ENCODE measurements at places on chromosomes 7 and 10.

- DNase-seq, result peak; percentile 49
Measured at GRCh38 chr10:122565766-122566206, 5.2 kb downstream of the DMBT1 start.

GRCh38 chr10:100184426-100184825 lies 1.4 kb downstream of the ERLIN1 start:
- DNase-seq, result no peak

- DNase-seq, result no peak
Measured at GRCh38 chr10:65845916-65846315, 1079.9 kb upstream of the LRRTM3 start.

- DNase-seq, result no peak
Measured at GRCh38 chr10:88926566-88927415, 25.8 kb downstream of the ACTA2 start.

GRCh38 chr10:8581521-8582225 lies 527.2 kb downstream of the GATA3 start:
- DNase-seq, result no peak

DNA sequence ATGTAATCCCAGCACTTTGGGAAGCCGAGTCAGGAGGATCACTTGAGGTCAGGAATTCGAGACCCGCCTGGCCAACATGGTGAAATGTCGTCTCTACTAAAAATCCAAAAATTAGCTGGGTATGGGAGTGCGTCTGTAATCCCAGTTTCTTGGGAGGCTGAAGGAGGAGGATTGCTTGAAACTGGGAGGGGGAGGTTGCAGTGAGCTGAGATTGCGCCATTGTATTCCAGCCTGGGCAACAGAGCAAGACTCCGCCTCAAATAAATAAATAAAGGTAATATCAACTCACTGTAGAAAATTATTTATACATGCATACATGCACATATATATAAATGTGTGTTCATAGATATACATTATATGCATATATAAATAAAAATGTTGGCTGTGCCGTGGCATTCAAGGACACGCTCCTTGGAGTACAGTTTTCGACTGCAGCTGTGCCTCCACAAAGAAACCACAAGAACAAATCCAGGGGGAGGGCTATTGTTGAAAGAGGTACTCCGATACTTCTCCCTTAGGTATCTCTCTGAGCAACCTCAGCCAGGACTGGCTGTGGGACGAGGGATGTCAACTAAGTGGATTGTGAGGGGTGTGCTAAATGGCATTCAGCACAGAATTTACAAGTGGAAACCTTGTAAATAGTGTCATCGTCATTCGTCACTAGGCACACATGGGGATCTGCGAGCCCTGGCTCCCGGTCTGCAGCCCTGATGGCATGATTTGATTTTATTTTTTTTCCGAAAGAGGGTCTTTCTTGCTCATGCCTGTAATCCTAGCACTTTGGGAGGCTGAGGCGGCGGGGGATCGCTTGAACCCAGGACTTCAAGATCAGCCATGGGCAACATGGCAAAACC lies 49.3 kb downstream of the HIP1 start:
- DNase-seq, result no peak

- DNase-seq, result peak; percentile 69
Measured at GRCh38 chr10:17228091-17229015, at the start of gene VIM. VIM (plus strand) TSS chr10:17228241; CDS start chr10:17229423, 1,182 bp downstream.

DNA sequence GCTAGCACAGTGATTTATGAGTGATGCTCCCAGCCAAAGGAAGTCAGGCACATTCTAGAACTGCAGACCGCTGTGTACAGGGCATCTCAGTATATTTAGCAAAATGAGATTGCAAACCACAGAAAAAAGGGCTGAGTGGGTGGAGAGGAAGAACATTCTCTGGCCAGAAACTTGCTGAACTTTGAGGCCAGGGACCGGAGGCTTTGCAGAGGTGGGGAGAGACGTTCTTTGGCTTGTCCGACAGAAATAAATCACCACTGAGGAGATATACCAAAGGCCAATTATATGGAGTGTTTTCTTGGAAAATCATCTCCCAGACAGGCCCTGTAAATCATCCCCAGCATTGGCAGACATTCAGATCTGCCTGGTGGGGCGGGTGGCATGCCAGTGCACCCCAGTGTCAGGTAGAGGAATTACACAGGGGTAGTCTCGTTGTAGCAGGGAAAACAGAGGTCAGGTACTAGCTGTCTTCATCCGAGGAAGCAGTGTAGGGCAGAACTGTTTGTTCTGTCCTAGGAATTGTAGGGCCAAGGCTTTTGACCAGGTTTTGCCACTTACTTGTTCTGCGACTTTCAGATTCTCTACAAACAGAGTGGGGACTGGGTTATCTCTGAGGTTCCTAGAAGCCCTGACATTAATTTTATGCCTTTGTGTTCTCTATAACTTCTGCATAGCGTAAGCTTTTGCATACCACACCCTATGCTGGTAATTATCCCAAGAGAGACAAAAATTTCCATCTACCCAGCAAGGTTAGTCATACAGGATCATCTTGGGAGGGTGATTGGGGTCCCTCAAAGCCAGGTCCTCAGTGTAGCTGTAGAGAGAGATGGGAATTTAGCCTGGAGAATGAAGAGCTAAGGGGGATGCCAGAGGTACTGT lies 655.6 kb downstream of the LRMDA start:
- DNase-seq, result peak; percentile 12

DNA sequence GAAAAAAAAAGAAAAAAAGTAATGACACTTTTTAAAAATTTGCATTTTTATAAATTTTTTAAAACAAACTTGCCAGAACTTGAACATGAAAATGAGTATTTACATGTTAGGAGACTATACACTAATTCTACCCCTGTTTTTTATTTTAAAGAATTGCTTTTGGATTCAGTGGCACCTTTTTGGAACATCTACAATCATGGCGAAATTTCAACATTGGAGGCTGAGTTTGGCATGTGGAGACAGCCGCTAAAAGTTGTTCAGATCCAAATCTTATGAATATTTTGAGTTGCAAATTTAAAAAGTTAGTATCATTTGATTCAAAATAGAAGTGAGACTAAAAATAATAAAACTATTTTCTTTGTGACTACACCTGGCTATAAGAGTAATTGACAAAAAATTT lies 804.2 kb downstream of the MAGI2 start:
- no peak for DNase-seq

DNA sequence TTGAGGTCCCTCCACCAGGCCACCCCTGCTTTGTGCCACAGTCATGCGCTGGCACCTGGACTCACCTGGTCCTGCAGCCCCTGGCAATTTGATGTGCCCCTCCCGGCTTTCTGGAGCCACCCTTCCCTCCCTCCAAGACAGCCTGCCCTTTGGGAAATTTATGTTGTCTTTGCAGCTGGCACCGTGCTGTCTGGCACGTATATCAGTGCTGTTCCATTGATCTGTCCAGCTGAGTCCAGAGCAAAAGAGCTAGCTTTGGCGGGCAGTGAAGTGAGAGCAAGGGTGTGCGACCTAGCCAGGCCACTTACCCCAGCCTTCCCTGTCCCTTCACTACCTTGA lies 5.7 kb downstream of the RARRES2 start:
- DNase-seq, result no peak

DNA sequence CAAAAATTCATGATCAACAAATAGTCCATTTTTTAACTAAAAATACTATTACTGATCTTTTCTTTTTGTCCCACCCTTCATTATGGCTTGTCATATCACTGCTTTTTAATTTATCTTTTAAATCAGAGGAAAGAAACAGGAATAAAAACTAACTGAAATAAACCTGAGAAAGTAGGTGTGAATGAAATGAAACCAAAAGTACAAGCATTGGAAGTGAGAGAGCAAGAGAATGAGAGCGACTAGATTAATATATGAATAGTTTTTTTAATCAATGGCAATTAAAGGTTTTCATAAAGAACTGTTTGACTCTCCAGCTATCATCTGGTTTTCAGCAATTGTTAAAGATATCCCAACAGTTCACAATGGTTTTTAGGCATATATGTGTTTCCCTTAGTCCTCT lies 137.8 kb downstream of the SPAG6 start:
- no peak for DNase-seq
